ENCODE measurements at places on chromosomes 5 and 9.
A peak's percentile ranks its signal among the peaks of the same experiment; 100 is the strongest.

- no peak for DNase-seq
These were observed 759.7 kb upstream of the ZNF608 start for GRCh38 chr5:125506124-125506523.

GRCh38 chr9:101165131-101165530, 136.6 kb downstream of the PLPPR1 start:
- no peak for DNase-seq

- no peak for DNase-seq
These were observed 129.1 kb upstream of the BOD1 start for GRCh38 chr5:173745557-173745956.

DNA sequence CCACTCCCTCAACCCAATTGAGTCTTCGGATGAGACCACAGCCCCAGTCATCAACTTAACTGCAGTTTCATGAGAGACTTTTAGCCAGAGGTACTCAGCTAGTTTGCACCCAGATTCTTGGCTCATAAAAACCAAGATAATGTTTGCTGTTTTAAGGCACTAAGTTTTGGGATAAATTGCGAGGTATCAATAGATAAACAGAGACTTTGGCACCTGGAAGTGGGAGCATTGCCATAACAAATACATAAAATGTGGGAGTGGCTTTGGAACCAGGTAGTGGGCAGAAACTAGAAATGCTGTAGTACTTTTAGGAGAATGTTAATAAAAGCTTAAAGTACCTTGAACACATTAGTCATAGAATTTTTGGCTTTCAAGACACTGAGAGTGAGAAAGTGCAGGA, 439.8 kb downstream of the SH3GL2 start:
- no peak for DNase-seq

- peak; percentile 92 for DNase-seq
These were observed 1.8 kb upstream of the FAM78A start for GRCh38 chr9:131277910-131278701.

- DNase-seq: no peak
These were observed 452.8 kb downstream of the NFIB start for GRCh38 chr9:13860946-13861640.

GRCh38 chr5:72314571-72315172, 5.4 kb downstream of the MRPS27 start:
- no peak for DNase-seq

DNA sequence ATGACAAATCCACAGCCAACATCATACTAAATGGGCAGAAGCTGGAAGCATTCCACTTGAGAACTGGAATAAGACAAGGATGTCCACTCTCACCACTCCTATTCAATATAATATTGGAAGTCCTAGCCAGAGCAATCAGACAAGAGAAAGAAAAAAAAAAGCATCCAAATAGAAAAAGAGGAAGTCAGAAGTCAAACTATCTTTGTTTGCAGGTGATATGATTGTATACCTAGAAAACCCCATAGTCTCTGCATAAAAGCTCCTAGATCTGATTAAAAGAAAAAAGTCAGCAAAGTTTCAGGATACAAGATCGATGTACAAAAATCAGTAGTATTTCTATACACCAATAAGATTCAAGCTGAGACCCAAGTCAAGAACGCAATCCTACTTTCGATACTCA, 66.1 kb downstream of the OSMR start:
- DNase-seq: no peak

- no peak for DNase-seq
These were observed 263.9 kb downstream of the SAXO1 start for GRCh38 chr9:18768951-18769622.

DNA sequence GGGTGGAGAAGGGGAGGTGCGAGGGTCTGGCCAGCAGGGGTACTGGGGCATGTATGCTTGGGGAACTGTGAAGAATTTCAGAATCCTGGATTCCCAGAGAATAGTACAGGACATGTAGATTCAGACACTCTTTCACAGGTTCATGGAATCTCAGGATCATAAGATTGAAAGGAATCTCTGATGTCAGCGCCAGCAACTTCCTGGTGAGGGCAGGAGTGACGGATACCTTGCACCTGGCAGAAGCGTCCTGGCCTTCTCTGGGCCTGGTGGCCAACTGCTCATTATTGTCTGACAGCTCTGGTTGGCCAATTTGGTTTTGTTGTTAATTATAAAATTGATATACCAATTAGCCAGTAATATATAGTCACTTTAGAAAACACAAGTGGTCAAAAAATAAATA, 6.9 kb downstream of the GM2A start:
- DNase-seq: no peak

DNA sequence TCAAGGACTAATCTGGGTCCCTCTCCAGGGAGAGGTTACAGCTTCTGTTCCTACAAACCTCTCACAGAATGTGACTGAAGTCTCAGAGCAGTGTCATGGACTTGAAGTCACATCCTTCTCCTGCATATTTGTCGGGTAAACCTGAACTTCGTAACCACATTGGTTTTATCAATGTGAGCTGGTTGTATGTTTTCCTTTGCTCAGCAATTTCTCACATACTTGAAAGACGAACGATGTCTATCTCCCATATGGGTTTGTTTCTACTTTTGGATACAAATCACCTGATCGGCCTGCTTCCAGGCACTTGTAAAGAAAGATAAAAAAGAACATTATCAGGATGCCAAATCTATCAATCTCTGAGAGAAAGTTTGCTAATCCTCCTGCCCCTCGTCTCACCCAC, 411.0 kb downstream of the SPOCK1 start:
- no peak for DNase-seq

DNA sequence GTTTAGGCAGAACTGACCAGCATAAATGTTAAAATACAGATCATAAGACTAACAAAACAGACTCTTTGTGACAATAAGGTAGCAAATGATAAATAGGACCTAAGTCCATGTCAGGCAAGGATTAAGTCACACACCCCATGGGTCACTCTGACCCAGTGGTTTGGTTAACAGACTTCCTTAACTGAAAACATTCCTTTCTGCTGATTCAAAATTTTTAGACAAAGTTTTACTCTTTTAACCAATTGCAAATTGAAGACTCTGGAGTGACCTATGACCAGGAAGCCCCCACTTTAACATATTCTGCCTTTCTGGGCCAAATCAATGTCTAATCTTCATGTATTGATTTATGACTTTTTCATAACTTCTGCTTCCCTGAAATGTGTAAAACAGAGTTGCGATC, 4.9 kb upstream of the NXNL2 start:
- no peak for DNase-seq

- DNase-seq: no peak
These were observed 134.7 kb downstream of the SEMA5A start for GRCh38 chr5:9411142-9411541.

DNA sequence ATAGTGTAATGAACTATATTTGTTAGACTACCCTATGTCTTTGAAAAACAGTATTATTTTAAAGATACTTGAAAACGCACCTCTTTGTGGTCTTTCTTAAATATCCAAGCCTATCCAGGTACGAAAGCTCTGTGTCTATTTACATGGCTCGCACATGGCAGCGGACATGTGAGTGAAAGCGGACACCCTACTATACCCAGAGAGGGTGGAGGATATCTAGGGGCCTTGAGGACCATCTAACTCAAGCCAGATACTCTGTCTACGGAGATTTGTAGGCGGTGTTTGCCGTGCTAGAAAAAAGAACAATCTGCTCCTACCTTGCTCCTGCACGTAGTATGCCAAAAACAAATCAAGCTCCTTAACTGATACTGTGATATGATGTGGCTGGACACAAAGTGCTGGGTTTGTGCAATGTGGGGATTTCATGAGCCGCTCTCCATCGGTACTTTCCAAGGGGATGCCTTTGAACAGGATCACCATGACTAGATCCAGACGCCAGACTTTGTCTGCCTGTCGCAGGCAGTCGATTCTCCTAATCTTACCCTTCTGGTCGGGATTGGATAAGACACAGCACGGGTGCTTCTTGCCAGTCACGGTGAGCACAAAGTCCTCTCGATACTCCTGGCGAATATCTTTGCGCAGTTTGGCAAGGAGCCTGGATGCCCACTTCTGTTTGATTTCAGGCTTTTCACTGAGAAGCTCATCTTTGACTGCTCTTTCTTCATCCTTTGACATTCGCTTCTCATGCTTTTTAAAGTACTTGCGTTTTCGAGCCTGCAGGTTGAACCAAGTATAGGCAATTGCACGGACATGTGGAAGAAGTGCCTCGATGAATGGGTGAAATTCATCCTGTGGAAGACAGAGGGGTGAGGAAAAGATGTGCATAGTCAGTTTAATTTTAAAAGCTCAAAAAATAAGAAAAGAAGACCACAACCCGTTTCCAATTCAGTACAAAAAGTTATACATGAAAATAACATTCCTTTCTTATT, 7.0 kb downstream of the NFIB start:
- peak; percentile 60 for DNase-seq

- DNase-seq: no peak
These were observed 7.7 kb upstream of the NOTCH1 start for GRCh38 chr9:136553581-136553980.

DNA sequence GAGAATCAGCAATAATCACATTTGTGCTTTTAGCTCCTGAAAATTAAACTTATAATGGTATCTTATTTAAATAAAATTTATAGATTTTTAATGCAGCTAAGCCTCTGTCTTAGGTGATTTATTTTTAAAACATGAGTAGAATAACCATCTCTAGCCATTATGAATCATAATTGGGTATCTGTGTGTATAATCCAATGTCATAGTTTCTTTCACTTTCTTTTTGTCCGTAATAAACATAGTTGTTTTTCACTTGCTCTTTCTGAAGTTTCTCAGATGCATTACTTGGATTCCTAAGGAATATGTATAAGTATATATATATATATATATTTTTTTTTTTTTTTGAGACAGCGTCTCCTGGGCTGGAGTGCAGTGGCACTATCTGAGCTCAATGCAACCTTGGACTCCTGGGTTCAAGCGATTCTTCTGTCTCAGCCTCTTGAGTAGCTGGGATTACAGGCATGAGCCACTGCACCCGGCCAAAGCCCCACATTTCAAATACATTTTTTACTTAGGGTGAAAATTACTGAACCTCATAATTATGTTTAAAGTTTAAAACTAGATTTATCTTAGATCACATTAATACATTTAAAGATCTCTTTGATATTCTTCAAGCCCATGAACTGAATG, 377.1 kb downstream of the PRDM9 start:
- no peak for DNase-seq

DNA sequence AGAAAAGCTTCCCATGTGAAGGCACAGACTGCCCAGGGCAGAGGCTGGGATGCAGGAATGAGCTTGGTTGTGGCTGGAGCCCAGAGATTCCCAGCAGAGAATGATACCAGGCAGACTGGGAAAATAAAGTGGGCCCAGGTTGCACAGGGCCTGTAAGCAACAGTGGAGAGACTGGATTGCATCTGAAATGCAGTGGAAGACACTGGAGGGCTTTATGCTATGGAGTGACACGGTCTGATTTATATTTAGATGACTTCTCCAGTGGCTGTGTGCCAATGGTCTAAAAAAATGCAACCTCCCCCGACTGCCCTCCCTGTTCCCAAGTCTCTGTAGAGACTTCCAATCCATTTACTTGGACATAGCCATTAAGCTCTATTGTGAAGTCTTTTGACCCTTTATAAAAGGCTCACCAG, 951.1 kb upstream of the DMAC1 start:
- peak; percentile 39 for DNase-seq
